Amygdala (tissue), 56 donors: ENCODE measurements at places on chromosomes 2 and 18.

GRCh38 chr2:120956486-120957156, 221.0 kb downstream of the GLI2 start:
- DNase-seq = no peak

- DNase-seq = no peak
Measured at GRCh38 chr2:222504719-222505118, 80.4 kb downstream of the SGPP2 start.

- DNase-seq = no peak
Measured at GRCh38 chr18:31407649-31408048, 31.1 kb downstream of the DSG4 start.

DNA sequence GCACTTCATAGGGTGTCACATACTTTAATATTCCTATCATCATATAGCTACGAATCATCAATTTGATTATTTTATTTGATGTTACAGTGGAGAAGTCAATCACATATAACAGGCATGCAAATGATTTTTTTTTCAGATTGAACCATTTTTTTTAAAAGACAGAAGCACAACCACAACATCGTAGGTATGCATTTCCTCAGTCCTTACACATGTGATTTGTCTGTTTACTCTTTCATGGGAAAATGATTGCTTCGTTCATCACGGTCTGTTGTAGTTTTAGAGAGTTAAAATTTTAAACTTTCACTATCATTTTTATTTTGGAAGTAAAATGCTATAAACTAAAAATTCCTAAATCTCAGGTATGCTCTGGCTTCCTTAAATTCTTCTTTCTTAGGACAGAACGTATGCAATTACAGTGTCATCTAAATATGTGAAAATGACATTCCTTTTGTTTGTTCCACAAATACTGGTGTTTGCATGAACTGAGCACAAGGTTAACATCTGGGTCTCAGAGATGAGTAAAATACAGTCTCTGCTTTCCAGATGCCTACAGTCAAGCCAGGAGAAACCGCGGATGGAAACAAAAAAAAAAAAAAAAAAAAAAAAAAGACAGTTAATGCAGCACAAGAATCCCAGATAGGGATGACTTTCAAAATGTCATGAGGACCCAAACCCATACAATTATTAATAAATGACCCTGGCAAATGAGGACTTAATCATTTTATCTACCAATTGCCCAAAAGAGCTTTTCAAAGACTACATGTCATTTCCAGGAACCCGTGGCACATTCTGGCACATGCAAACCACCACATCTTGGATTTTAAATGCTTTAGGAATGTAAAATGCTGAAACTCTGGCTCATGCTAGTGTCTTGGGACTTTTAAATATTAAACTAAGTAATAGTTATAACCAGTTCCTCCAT, 201.2 kb downstream of the LRP1B start:
- DNase-seq = no peak

DNA sequence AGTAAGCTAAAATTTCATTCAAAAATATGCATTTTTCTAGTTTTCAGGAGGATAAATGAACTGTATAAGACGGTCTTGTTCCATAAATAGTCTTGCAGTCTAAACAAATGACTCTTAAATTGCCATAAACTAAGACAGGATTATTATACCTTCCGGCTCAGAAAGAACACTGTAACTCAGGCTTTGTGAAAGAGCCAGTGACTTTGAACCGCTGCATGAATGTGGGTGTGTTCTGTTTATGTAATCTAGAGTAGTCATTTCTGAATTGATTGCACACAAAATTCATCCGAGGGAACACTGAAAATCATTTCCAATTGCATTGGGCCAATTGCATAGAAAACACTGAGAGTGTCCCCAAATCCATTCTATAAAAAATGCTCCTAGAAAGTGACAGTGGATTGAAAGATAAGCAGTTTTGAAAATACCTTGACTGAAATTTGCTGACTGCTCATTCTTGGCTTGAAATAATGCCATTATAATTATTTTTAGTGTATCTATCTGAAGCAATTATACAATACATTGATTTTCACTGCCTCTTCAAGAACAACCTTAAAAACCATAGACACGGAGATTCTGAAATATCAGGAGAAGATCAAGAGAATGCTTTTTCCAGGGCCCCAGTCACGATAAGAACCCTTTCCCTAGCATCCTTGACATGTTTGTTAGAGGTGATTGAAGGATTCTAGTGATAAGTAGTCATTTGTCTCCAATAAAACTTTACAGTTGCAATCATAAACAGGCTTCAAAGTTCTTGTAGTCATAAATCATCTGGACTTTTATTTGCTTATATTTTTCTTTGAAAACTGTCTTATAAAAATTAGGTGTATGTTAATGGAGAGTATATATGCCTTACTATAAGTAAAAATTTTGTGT, 55.4 kb downstream of the CNTNAP5 start:
- no peak for DNase-seq

GRCh38 chr2:224847961-224848850, 132.0 kb upstream of the CCDC195 start:
- DNase-seq = no peak

- no peak for DNase-seq
Measured at GRCh38 chr2:177669625-177670330, 277.2 kb downstream of the AGPS start.

- no peak for DNase-seq
Measured at GRCh38 chr18:42533009-42533575, 578.1 kb downstream of the PIK3C3 start.

DNA sequence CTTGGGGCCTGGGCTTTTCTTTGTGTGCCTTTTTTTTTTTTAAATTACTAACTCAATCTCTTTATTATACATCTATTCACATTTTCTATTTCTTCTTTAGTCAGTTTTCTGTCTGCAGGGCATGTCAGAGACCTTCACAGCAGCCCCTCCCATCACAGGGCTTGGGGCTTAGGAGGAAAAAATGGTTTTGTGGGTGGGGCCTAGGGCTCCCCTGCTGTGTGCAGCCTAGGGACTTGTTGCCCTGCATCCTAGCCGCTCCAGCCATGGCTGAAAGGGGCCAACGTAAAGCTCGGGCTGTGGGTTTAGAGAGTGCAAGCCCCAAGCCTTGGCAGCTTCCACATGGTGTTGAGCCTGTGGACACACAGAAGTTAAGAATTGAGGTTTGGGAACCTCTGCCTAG, 13.8 kb downstream of the ZSCAN30 start:
- no peak for DNase-seq

DNA sequence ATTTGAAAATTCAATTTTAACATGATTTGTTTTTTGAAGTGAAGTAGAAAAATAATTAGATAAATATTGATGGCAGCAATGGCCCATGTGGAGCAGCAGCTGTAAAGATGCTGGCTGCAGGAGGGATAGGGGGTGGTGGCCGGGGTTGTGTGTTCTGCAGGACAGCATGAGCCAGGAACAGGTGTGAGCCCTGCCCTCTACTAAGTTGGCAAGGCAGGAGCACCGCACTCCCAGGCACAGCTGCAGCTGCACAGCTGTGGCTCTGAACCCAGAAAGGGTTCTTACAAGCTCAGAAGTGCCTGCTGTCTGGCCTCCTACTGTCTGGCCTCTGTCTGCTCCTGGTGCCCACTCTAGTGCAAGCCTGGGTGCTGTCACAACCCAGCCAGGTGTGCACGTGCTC, 10.0 kb upstream of the DUSP19 start:
- no peak for DNase-seq

- DNase-seq = no peak
Measured at GRCh38 chr2:180999274-180999964, 19.0 kb downstream of the UBE2E3 start.

DNA sequence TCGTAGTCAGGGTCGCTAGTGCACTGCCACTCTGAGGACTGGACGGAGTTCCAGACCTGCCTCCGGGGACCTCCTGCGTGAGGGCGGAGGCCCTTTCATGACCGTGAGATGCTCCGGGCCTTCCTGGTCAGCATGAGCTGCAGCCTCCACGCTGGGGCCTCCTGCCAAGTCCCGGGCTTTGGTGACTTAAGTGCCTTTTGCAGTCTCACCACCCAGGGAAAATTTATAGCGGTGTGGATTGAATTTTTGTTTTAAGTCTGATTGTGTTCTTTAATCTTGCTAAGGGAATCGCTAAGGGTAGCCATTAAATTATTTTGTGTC, 33.6 kb downstream of the CHRNA1 start:
- no peak for DNase-seq
